ENCODE measurements at places on chromosomes 16 and 17.

- DNase-seq: no peak
Measured at GRCh38 chr16:25013751-25014499, 1.2 kb downstream of the ARHGAP17 start.

DNA sequence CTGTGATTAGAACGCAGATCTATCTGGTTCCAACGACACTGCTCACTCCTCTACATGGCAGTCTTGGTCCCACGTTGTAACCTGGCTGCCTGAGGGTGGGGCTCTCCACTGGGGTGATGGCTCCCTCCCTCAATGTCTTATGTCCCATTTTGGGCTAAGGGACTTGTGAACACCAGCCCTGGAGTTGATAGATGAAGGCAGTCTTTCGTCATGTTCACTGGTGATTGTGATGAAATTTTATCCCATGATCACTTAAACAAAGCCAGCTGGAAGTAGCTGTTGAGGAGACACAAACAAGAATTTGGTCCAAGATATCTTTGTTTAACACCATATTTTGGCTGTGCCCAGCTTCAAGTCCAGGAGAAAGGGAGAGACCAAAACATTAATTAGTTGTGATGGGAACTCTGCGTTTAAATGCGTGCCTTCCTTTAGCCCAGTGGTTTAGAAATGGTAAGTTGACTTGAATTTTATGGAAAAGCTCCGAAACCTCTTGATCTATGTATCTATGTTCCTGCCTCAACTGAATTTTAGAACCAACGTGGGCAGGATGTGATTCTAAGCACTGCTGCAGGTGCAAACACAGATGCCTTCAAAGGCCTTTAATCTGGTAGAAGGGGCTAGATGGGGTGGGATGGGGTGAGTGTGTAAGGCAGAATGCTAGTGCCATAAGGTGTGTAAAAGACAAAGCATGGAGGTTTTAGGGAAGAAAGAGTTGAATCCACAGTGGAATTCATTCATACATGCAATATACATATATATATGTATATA lies 186.8 kb upstream of the IRX3 start:
- no peak for DNase-seq

DNA sequence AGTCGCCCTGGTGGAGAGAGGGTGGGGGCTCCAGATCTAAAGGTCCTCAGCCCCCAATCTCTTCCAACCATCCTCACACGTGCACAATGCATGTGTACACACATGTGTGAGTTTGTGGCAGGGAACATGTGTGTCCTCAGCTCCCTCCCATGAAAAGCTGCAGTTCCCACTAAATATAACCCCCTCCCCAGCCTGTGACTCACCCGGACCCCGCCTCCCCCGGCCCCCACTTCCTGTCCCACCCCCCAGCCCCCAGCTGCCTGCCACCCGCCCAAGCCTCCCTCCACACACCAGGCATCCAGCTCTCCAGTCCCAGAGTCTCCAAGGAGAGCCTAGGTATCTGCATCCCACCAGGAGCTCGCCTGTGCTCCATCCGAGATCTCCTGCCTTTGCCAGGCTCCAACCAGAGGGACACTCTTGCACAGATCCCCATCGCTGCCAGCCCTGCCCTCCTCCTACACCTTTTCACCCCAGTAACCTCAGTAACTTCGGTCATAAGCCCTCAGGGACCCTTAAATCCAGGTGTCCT lies 3.9 kb downstream of the DLG4 start:
- no peak for DNase-seq

GRCh38 chr17:77124192-77124889 lies 16.4 kb upstream of the SEC14L1 start:
- no peak for DNase-seq

- no peak for DNase-seq
Measured at GRCh38 chr16:52364500-52364899, 182.4 kb downstream of the TOX3 start.

DNA sequence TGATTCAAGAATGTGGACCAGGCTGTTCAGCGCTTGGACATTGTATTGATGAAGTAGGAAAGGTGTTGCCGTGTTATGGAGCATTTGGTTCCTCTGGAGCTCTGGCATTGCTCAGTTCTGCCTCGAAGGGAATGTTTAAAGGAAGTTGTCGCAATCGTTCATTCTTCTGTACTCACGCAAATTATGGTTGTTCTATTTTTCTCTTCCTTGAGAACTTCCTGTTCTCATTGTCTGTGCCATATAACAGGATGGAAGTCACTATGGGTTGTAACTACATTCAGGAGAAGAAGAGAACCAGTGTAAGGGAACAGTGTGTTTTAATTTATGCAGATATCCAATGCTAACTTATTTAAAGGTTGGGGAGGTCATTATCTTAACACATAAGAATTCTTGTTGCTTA lies 13.0 kb downstream of the PCTP start:
- DNase-seq: no peak

GRCh38 chr16:7601100-7601499 lies 268.5 kb downstream of the RBFOX1 start:
- no peak for DNase-seq

DNA sequence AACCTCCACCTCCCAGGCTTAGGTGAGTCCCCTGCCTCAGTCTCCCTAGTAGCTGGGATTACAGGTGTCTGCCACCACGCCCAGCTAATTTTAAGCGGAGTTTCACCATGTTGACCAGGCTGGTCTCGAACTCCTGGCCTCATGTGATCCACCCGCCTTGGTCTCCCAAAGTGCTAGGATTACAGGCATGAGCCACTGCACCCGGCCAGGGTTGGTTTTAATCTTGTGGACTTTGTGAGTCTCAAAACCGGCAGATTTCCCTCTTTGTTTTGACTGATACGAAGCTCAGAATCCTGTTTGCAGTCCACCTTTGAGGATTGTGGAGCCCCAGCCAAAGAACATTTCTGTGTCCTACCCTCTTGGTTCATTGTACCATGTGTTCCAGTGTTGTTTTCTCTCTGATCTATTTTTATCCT lies 16.4 kb upstream of the CPSF4L start:
- DNase-seq: no peak

GRCh38 chr16:78871241-78871640 lies 729.3 kb downstream of the MAF start:
- DNase-seq: no peak

DNA sequence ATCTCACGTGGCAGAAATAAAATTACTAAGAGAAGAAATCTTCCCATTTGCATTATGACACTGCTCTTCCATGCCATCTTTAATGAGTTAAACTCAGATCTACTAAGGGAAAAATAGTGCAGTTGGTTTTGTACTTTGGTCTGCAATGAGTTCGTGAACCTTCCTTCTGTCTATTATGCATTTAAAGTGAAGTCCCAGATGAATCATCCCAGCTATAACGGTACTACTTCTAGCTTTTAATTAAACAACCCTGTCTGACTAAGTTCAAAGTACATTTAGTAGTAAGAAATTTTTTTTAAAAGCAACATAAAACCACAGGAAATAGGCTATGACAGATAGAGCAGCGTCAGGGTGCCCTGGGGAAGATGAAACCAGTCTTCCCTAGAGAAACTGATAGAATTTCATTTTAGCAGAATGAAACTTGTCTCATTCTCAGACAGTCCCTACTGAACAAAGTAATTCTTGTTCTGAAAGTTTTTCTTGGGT lies 1.8 kb downstream of the TMIGD1 start:
- no peak for DNase-seq
